ENCODE measurements at places on chromosomes 7 and 10. TPM values are rescaled to one million over a fixed set of nuclear protein-coding genes. Genes with fewer than 3 reads are reported as not detected.

DNA sequence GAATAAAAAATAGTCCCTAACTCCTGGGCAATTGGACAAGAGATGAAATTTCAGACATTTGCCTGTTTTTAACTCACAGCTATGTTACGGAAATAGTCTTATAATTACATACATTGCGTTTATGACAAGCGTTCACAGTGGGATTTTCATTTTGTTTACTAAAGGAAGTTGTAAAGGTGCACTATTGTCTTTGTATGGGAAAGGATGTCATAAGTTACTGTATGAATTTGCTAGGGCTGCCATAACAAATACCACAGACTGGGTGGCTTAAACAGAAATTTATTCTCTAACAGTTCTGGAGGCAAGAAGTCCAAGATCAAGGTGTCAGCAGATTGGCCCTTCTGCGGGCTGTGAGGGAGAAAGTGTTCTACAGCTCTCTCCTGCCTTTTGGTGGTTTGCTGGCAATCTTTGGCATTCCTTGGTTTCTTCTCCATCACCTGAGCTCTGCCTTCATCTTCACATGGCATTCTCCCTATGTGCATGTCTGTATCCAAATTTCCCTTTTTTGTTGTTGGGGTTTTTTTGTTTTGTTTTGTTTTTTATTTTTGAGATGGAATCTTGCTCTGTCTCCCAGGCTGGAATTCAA lies 5.6 kb downstream of the NFE2L3 start:
- peaks cover 37% of the 10 kb centered on the region for H3K4me1 ChIP-seq
- no peak overlapping the region for H3K4me3 ChIP-seq
- no peaks in the 10 kb centered on the region for H3K36me3 ChIP-seq
- H3K27ac ChIP-seq, result no peak overlapping the region

Gene OPALIN
- not detected for total RNA-seq

DNA sequence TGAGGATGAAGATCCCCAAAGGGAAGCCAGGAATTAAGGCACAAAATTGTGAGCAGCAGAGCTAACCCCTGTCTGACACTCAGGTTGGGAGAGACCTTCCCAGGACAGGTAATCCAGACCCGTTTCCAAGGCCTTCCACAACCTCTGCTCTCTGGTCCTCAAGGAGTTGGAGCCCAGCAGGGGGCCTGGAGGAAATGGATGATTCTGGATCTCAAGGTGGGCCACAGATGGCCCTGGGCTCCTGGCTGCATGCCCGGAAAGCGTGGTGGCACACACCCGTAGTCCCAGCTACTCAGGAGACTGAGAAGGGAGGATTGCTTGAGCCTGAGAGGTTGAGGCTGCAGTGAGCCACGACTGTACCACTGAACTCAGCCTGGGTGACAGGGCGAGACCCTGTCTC lies 42.3 kb downstream of the DPYSL4 start:
- peaks cover 3% of the 10 kb centered on the region for H3K4me1 ChIP-seq
- no peaks in the 10 kb centered on the region for H3K27me3 ChIP-seq
- no peak for DNase-seq
- no peaks in the 10 kb centered on the region for H3K36me3 ChIP-seq
- H3K27ac ChIP-seq, result no peak overlapping the region

Gene JCAD
- total RNA-seq, result 6.9 TPM

GRCh38 chr7:31955021-31955420 lies 115.2 kb downstream of the PDE1C start:
- no peak for DNase-seq
- no peaks in the 10 kb centered on the region for H3K4me1 ChIP-seq
- H3K4me3 ChIP-seq, result no peak overlapping the region
- H3K27me3 ChIP-seq, result no peaks in the 10 kb centered on the region
- H3K36me3 ChIP-seq, result no peaks in the 10 kb centered on the region

GRCh38 chr10:114905450-114905849 lies 32.5 kb upstream of the TRUB1 start:
- no peak overlapping the region for H3K4me3 ChIP-seq
- no peaks in the 10 kb centered on the region for H3K27me3 ChIP-seq
- H3K4me1 ChIP-seq, result no peaks in the 10 kb centered on the region
- no peaks in the 10 kb centered on the region for H3K36me3 ChIP-seq
- no peak overlapping the region for H3K27ac ChIP-seq

DNA sequence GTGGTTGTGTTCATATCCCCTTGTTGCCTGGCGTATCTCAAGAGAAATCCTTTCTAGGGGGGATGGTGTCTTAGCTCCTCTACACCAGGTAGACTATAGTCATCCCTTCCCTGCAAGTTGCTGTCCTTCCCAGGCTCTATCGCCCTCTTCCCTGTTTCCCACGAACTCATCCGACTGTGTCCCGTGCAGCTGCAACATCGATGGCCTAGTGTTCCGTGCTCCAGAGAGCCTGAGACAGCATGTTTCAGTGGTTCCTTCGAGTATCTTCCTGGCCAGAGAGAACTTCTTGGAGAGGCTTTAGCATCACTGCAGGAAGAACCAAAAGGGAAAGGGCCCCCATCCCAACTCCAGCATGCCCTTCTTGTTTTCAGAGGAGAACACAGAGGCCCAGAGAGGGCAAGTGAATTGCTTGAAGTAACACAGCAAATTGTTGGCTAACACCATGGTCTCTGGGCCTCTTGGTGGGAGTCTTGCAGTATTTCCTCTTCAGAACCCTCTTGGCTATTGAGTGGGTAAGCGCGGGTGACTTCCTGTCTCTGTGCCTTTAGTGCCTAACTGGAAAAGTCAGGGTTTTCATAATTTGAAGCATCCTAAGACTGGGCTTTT lies 162.9 kb downstream of the RGS10 start:
- no peak overlapping the region for H3K4me3 ChIP-seq
- H3K4me1 ChIP-seq, result peaks cover 16% of the 10 kb centered on the region
- no peaks in the 10 kb centered on the region for H3K36me3 ChIP-seq
- no peaks in the 10 kb centered on the region for H3K27me3 ChIP-seq
- DNase-seq, result no peak
- no peak overlapping the region for H3K27ac ChIP-seq

DNA sequence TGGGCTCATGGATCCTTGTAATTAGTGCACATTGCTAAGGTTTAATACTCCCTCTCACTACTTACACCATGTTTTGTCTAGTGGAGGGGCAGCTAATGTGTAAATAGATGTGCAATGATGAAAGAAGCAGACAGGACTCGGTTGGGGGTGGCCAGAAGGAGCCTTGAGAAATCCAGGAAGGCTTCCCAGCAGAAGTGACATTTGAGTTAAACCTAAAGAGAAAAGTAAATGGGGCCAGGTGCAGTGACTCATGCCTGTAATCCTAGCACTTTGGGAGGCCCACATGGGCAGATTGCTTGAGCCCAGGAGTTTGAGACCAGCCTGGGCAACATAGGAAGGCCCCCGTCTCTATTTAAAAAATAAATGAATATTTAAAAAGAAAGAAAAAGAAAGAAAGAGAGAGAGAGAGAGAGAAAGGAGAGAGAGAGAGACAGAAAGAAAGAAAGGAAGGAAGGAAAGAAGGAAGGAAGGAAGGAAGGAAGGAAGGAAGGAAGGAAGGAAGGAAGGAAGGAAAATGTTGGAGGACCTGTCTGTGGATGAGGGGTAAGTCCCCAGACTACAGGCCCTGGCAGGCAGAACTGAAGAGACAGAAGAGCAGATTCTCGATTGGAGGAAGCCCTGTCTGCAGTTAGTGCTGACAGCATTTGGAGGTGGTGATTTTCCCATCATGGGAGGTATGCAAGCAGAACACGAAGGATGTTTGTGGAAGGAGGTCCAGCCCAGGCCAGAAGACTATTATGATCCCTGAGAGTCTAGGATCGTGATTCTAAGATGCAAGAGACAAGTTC lies 3.6 kb downstream of the ELN start:
- peaks cover 7% of the 10 kb centered on the region for H3K36me3 ChIP-seq
- peak overlapping the region; percentile 54 for H3K27ac ChIP-seq
- peaks cover 73% of the 10 kb centered on the region for H3K4me1 ChIP-seq
- H3K4me3 ChIP-seq, result peak overlapping the region; percentile 55
- no peak for DNase-seq
- peaks cover 6% of the 10 kb centered on the region for H3K27me3 ChIP-seq

- DNase-seq, result no peak
- no peaks in the 10 kb centered on the region for H3K4me1 ChIP-seq
- no peaks in the 10 kb centered on the region for H3K36me3 ChIP-seq
These were observed 315.7 kb downstream of the EXOC4 start for GRCh38 chr7:133568544-133568943.

GRCh38 chr7:92641921-92642511 lies 51.8 kb upstream of the FAM133B start:
- H3K27me3 ChIP-seq, result no peaks in the 10 kb centered on the region
- H3K4me3 ChIP-seq, result no peak overlapping the region
- H3K4me1 ChIP-seq, result peaks cover 30% of the 10 kb centered on the region
- no peaks in the 10 kb centered on the region for H3K36me3 ChIP-seq
- no peak for DNase-seq

Gene NACAD
- 1.1 TPM for total RNA-seq

DNA sequence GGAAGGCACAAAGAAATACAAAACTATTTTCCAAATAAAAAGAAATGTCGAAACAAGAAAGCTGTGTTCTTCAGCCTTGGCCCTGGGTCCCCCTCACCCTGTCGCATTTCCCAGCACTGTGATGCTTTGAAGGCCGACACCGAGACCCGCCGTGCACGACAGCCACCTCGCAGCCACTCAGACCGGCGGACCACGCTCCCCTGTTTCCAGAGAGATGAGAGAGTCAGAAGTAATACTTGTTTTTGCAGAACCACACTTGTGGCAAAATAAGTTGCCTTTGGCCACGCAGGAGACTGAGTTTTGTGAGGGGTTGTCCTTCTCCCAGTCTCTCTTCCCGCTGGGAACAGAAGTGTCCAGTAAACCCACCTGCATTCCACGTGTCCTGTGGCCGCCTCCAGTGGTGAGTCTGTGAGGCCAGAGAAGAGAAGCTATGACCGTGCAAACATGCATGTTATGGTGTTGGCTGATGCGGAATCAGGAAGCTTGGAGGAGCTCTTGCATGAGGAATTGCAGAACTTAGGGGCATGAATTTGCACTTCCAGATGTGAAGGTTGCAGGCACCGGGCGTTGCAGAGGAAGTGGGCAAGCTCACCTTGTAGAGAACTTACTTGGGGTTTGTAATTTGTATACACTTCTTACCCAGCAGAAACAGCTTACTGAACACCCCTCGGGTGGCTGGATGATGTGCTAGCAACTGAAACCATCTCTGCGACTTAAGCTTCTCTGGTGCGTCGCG lies 194.5 kb downstream of the EBF3 start:
- no peaks in the 10 kb centered on the region for H3K27me3 ChIP-seq
- DNase-seq, result peak; percentile 37
- no peak overlapping the region for H3K27ac ChIP-seq
- peaks cover 17% of the 10 kb centered on the region for H3K36me3 ChIP-seq

DNA sequence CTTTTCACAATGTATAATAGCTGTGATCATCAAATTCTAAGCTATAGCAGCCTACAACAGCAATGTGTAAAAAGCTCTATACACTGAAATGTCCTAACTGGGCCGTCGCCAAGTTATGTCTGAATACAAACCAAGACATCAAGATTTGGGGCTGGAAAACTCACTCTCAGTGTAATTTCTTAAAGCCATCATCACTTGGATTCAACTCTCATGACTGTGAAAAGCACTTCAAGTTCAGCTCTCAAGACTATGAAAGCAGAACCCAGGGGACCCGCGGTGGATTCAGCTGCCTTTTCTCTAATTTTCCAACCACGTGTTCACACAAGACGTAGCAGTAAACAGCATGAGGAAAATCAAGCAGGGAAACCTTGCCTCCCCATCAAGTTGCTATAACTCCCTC lies 15.8 kb upstream of the ZNRF2 start:
- H3K27me3 ChIP-seq, result no peaks in the 10 kb centered on the region
- no peak for DNase-seq
- no peak overlapping the region for H3K27ac ChIP-seq
- no peaks in the 10 kb centered on the region for H3K36me3 ChIP-seq
- no peak overlapping the region for H3K4me3 ChIP-seq

Measured in suprapubic skin (tissue), 4 donors.